ENCODE measurements at places on chromosomes 1 and 21. TPM values are rescaled to one million over a fixed set of nuclear protein-coding genes. Genes with fewer than 3 reads are reported as not detected.
A peak's percentile ranks its signal among the peaks of the same experiment; 100 is the strongest.

The LHX8 gene
- total RNA-seq: not detected

The ACTA1 gene
- total RNA-seq: 1.5 TPM

GRCh38 chr1:234938924-234939323, 189.7 kb downstream of the TOMM20 start:
- no peaks in the 10 kb centered on the region for H3K4me1 ChIP-seq
- no peaks in the 10 kb centered on the region for H3K27me3 ChIP-seq
- H3K4me3 ChIP-seq: no peak overlapping the region
- no peaks in the 10 kb centered on the region for H3K36me3 ChIP-seq

GRCh38 chr21:33976082-33977016, 60.7 kb upstream of the ATP5PO start:
- no peak overlapping the region for H3K4me3 ChIP-seq
- no peak for DNase-seq
- H3K4me1 ChIP-seq: peaks cover 3% of the 10 kb centered on the region
- no peak overlapping the region for H3K27ac ChIP-seq

- no peak for DNase-seq
- no peaks in the 10 kb centered on the region for H3K36me3 ChIP-seq
- H3K27me3 ChIP-seq: no peaks in the 10 kb centered on the region
- H3K4me1 ChIP-seq: no peaks in the 10 kb centered on the region
- no peak overlapping the region for H3K4me3 ChIP-seq
Observed at GRCh38 chr21:14736162-14736561, 190.0 kb upstream of the SAMSN1 start.

DNA sequence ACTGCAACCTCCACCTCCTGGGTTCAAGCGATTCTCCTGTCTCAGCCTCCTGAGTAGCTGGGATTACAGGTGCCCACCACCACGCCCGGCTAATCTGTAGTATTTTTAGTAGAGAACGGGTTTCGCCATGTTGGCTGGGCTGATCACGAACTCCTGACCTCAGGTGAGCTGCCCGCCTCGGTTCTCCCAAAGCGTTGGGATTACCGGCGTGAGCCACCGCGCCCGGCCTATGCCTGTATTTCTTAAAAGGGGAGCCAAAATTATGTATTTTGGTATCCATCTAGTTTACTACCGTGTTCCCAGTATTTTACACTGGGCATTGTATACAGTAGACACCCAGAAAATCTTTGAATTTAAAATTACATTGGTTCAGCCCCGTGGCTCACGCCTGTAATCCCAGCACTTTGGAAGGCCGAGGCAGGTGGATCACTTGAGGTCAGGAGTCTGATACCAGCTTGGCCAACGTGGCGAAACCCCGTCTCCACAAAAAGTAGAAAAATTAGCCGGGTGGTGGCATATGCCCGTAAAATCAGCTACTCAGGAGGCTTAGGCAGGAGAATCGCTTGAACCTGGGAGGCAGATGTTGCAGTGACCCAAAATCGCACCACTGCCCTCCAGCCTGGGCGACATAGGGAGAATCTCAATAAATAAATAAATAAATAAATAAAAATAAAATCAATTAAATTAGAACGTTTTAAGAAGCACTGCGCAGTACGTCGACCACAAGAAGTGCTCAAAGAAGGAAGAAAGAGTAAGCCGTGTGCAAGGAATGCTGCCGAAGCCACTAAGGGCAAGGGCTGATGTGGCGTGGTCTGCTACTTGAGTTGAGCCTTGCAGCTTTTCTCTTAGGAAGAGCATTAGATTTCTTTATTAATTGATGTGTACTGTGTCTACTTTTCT, 1.5 kb upstream of the THRAP3 start:
- H3K36me3 ChIP-seq: peaks cover 4% of the 10 kb centered on the region
- DNase-seq: no peak
- H3K4me3 ChIP-seq: peak overlapping the region; percentile 98
- peak overlapping the region; percentile 98 for H3K27ac ChIP-seq
- H3K27me3 ChIP-seq: no peaks in the 10 kb centered on the region
- peaks cover 25% of the 10 kb centered on the region for H3K4me1 ChIP-seq

DNA sequence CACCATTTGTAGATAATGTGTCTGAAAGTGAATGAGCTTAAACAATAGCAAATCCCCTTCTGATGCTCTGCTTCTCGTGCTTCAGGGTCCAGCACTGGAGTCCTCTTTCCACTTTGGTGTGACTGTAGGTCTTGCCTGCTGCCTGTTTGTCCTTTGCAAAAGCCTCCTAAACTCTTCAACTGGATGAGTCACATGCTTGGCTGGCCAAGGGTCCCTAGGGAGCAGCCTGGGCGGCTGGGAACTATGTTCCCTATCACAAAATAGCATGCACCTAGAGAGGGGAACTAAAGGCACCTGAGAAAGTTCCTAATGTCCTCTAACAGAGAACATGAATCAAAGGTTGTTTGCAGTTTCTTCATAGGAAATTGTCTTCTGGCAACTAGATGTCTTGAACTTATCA, 607.2 kb upstream of the PLXNA2 start:
- no peak overlapping the region for H3K4me3 ChIP-seq
- no peaks in the 10 kb centered on the region for H3K27me3 ChIP-seq
- no peaks in the 10 kb centered on the region for H3K4me1 ChIP-seq
- no peak for DNase-seq

DNA sequence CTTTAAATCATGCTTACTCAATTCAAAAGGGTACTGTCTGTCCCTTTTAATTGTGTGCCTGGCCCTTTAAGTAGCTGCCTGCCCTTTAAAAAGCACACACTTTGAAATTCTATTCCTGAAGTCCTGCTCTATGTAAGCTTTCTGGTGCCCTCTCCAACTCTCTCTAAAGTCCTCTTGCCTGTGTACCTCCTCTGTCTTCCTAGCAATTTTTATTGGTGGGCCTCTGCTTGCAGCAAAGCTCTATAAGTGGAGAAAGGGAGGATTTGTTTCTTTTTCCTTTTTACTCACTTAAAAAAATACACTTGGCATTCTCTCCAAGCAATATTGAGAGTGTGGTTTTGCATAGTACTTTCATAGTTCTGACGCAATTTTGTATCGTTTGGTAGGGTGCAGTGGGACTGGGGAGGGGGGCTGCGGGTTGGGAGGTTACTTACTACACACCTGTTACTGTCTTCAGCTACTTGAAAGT, 135.4 kb downstream of the LMO4 start:
- no peaks in the 10 kb centered on the region for H3K36me3 ChIP-seq
- no peak overlapping the region for H3K27ac ChIP-seq
- no peaks in the 10 kb centered on the region for H3K4me1 ChIP-seq
- H3K27me3 ChIP-seq: no peaks in the 10 kb centered on the region
- no peak overlapping the region for H3K4me3 ChIP-seq
- DNase-seq: no peak

GRCh38 chr21:35637431-35637830, 422.9 kb downstream of the SETD4 start:
- no peak for DNase-seq
- H3K36me3 ChIP-seq: no peaks in the 10 kb centered on the region
- no peaks in the 10 kb centered on the region for H3K27me3 ChIP-seq
- H3K4me1 ChIP-seq: no peaks in the 10 kb centered on the region

- H3K4me1 ChIP-seq: no peaks in the 10 kb centered on the region
- H3K27ac ChIP-seq: no peak overlapping the region
- DNase-seq: no peak
- H3K36me3 ChIP-seq: peaks cover 8% of the 10 kb centered on the region
Observed at GRCh38 chr21:42000908-42001307, 9.3 kb downstream of the ZBTB21 start.

GRCh38 chr1:29505532-29506220, 269.4 kb downstream of the PTPRU start:
- peaks cover 5% of the 10 kb centered on the region for H3K27me3 ChIP-seq
- H3K4me3 ChIP-seq: no peak overlapping the region
- H3K4me1 ChIP-seq: peaks cover 25% of the 10 kb centered on the region
- H3K27ac ChIP-seq: no peak overlapping the region
- DNase-seq: no peak
